ENCODE measurements at places on chromosomes 13 and 19.

GRCh38 chr19:52237771-52238400 lies 31.5 kb upstream of the ZNF766 start:
- peak; percentile 68 for DNase-seq

- DNase-seq, result no peak
Measured at GRCh38 chr13:57724486-57725272, 93.1 kb downstream of the PCDH17 start.

DNA sequence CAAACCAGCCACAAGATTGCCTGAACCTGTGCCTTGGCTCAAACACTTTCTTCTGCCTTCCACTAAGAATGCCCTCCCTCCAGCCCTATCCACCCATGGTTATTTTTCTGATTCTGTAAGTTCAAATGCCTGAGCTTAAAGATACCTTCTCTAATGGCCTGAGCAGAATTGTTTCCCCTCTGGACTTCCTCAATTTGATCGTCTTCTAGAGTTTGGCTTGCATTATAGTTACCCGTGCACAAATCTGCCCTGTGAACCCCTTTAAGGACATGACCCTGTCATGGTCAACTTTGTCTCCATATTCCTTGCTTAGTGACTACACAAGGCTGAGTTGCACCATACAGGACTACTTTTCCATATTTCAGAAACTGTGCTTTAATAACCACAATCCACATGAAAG lies 481.0 kb downstream of the FOXO1 start:
- DNase-seq, result no peak

- DNase-seq, result peak; percentile 24
Measured at GRCh38 chr13:52162279-52163101, 3.1 kb upstream of the NEK3 start.

GRCh38 chr13:25778365-25778764 lies 273.5 kb downstream of the SHISA2 start:
- no peak for DNase-seq

- DNase-seq, result no peak
Measured at GRCh38 chr19:10519421-10519820, 2.2 kb upstream of the S1PR5 start.

GRCh38 chr13:69556540-69557196 lies 551.0 kb upstream of the ATXN8OS start:
- DNase-seq, result no peak

DNA sequence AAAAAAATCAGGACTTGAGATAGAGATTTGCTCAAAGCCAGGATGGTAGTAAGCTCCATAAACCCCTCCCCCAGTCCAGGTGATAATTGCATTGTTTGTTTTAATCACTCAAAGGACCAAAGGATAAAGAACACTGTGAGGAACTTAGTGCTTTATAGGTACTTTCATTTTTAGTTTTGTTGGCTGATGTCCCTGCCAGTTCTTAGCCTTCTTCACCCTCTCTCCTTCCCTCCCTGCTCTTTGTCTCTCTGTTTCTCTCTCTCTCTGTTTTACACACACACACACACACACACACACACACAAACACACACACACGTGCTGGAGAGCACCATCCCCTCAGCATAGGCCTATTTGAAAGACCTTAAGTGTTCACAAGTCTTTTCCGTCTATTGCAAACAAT lies 5.2 kb downstream of the FRY start:
- DNase-seq, result no peak
